C1 segment of cervical spinal cord (tissue), 14 donors: ENCODE measurements at places on chromosomes 13 and 19.

- no peak for DNase-seq
These were observed 73.4 kb downstream of the RUBCNL start for GRCh38 chr13:46313432-46314257.

- DNase-seq: no peak
These were observed 52.0 kb downstream of the TDRD3 start for GRCh38 chr13:60448907-60449510.

- no peak for DNase-seq
These were observed 257.7 kb downstream of the SLITRK6 start for GRCh38 chr13:85541476-85541875.

- no peak for DNase-seq
These were observed 1519.2 kb downstream of the EFNB2 start for GRCh38 chr13:105016266-105016665.

GRCh38 chr13:66623129-66623820, 606.9 kb downstream of the PCDH9 start:
- no peak for DNase-seq

GRCh38 chr13:72692884-72693514, 34.4 kb downstream of the MZT1 start:
- no peak for DNase-seq

DNA sequence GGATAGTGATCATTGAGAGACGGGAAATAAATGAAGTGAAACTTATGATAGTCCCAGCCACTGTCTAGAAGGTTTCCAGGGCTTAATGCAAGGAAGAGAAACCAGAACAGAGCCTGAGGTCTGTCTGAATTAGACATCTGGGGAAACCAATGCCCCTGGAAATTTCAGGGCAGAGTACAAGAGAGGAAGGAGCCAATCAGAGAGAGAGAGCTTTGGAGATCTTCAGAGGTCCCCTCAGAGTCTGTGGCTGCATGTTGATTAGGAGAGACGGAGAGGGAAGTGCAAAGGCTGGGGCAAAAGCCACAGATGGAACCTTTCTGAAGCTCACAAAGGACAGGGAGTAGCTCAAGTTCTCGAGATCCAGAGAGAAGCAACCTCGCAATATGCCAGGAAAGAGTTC, 378.0 kb downstream of the DNAJC15 start:
- no peak for DNase-seq

DNA sequence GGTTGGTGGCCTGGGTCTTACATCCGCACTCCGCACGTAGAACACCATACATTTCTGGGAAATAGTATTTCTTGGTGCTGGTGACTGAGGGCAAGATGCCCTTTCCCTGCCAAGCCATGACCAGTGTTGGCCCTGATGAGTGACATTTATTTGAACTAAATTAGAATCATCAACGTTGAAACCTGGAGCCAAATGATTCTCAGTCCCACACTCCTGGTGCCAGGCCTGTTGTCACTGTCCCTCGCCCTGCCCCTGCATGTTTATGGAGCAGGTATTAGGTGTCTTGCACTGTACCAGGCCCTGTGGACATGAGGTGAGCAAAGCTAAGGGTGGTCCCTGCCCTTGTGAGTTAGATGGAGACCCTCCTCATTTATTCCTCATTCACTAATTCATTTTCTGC, 5.8 kb downstream of the CHST8 start:
- DNase-seq: no peak

GRCh38 chr19:17866312-17866963, 5.3 kb upstream of the SLC5A5 start:
- DNase-seq: no peak

GRCh38 chr13:26186995-26187394, 35.1 kb downstream of the RNF6 start:
- no peak for DNase-seq

DNA sequence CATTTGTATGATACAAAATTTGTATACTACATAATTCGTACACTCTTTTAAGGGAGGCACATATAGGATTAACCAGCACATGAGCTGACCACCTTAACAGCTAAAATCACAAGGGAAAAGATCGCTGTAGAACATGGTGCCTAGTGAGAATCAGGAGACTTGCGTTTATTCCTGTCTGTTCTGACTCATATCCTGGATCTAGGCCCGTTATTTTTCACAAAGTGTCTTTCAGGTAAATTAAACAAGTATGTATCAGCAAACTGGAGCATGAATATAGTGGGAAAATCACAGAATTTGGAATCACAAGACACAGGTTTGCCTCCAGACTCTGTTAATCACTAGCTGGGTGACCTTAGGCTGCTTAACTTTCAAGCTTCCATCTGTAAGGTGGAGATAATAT, 47.5 kb upstream of the ESD start:
- no peak for DNase-seq

DNA sequence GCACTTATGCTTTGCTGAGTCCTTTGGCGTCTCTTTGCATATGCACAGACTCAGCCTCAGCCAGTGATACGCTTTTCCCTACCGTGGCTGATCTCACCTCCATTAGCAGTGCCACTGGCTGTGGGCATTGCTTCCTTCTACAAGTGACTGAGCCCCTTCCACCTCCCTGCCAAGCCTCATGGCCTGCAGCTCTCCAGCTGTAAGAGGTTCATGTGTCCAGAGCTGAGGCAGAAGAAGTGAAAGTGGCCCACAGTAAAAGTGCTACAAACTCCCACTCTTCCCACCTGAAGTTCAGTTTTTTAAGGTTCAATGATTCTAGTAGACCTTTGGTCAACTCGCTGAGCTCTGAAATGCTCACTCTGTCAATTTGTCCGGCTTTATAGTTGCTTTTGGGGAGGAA, 44.7 kb downstream of the SMARCA4 start:
- no peak for DNase-seq

- no peak for DNase-seq
These were observed 53.4 kb downstream of the FLT3 start for GRCh38 chr13:28046981-28047380.

- DNase-seq: no peak
These were observed 17.1 kb downstream of the SHISA7 start for GRCh38 chr19:55426042-55426441.

DNA sequence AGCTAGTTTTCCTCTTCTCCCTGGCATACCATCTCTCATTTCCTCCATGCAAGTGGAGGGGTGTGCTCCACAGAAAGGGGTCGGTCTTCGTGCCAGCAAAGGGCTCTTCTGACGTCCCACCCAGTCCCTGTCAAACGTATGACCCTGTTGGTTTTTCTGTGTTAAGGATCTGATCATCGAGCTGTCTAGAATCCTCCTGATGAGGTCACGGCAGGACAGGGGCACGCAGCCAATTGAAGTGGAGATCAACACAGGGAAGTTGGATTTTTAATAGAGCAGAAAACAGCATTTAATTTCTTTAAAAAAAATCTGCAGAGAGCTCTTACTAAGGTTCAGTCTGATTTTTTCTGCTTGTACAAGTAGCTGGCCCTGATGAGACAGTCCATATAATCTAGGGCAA, 339.4 kb downstream of the TEX29 start:
- DNase-seq: no peak

GRCh38 chr19:2240881-2241760, 4.5 kb downstream of the SF3A2 start:
- no peak for DNase-seq

DNA sequence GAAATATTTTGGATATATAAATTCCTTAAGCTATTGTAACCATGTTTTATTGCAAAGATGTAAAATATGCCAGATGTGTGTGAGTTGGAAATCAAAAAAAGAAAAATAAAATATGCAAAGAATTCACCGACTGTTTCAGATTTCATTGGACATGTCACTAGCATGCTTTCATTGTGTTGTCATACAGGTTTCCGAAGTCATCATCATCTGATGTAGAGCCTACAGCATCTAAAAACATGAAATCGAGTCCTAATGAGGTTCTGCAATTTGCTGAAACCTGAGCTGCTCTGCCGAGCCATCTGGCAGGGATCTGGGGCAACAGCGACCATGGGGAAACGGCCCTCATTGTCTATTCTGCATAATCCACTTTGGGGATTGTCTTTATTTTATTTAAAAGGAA, 196.1 kb upstream of the MAB21L1 start:
- DNase-seq: no peak

DNA sequence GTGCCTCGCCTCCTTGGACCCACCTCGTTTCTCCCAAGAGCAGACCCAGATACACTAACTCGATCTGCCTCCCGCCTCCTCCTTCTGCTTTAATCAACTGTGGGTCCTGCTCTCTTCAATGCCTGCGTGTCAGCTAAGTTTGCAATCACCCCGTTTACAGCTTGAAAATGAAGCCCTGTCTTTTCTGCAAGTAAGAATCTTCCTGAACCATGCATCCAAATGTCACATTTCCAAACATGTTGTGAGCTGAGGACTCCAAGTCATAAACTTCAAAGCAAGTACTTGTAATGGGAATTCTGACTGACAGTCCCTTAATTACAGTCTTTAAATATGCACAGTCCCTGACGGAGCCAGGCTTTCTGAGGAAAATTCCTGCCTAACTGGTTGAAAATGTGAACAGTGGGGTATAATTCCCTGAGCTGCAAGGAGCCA, 154.9 kb upstream of the UQCRFS1 start:
- DNase-seq: no peak

DNA sequence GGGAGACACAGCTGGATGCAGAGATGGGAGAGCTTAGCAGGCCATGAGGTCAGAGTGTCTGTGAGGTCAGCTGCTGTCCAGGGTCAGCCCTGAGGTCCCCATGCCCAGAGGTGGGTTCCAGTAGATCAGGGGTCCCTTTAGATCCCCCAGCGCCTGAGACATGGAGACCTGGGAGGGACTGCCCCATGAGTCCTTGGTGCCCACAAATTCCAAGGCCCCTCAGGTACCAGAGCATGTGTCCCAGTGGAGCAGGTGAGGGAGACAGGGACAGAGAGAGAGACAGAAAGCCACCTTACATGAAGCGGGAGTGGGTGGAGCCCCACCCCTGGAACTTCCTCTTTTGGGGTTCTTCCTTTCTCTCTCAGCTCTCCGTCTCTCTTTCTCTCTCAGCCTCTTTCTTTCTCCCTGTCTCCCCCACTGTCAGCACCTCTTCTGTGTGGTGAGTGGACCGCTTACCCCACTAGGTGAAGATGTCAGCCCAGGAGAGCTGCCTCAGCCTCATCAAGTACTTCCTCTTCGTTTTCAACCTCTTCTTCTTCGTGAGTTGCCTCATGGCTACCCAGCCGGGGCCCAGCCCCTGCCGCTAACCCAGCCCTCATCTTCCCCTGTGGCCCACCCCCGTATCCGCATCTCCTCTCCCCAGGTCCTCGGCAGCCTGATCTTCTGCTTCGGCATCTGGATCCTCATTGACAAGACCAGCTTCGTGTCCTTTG, at the start of gene CD37:
CD37 (plus strand) TSS at position 336 of the 713 bp plus-strand sequence; CDS start at position 471, 135 bp downstream.
- no peak for DNase-seq

DNA sequence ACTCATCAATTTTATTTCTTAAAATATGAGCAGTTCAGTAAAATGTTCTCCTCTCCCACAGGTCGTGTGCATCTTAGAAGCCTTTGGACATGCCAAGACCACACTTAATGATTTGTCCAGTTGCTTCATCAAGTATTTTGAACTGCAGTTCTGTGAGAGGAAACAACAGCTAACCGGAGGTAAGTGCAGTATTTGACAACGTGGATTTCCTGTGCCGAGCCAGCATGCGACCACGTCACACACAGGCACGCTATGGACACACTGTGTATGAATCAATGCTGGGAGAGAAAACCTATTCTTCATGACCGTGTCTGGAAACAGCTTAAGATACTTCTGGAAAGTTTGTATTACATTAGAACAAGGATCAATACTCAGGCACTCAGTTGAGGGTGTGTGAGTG, 268.5 kb downstream of the MYO16 start:
- no peak for DNase-seq

DNA sequence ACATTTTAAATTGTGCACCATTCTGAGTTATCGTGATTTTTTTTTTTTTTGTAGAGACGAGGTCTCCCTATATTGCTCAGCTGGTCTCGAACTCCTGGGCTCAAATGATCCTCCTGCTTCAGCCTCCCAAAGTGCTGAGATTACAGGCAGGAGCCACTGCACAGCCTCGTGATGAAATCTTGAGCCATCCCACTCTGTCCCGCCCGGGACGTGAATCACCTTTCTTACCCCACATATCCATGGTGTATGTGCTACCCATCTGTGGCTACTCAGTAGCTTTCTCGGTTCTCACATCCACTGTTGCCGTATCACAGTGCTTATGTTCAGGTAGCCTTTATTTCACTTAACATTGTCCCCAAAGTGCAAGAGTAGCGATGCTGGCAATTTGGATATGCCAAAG, 26.5 kb downstream of the PAK4 start:
- DNase-seq: no peak

DNA sequence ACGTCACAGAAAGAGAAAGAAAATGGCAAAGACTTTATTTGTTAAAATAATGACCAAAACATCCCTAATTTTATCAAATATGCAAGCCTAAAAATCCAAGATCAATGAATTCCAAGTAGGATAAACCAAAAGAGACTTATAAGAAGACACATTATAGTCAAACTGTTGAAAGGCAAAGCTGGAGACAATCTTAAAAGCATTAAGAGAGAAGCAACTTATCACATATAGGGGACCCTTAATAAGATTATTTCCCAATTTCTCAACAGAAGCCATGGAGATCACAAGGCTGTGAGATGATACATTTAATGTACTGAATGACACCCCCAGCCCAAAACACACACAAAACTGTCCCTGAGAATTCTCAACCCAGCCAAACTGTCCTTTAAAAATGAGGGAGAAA, 228.7 kb downstream of the COG6 start:
- DNase-seq: no peak

DNA sequence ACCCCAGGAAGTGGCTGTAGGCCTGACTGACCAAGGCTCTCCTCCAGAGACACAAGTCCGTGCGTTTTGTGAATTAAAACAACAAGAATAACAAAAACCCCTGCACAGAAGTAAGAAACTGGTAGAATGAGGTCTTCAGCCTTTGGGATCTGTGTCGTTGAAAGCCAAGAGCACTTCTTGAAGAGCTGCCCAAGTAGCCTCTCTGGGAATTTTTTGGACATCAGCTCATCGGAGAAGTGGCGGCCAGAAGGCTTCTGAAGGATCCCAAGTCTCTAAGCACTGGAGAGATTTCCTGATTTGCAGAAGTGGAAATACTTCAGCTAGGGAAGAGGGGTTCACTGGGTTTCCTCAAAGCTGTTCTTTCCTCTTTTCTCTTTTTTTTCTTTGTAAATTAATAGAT, 100.4 kb upstream of the ZNF536 start:
- no peak for DNase-seq

DNA sequence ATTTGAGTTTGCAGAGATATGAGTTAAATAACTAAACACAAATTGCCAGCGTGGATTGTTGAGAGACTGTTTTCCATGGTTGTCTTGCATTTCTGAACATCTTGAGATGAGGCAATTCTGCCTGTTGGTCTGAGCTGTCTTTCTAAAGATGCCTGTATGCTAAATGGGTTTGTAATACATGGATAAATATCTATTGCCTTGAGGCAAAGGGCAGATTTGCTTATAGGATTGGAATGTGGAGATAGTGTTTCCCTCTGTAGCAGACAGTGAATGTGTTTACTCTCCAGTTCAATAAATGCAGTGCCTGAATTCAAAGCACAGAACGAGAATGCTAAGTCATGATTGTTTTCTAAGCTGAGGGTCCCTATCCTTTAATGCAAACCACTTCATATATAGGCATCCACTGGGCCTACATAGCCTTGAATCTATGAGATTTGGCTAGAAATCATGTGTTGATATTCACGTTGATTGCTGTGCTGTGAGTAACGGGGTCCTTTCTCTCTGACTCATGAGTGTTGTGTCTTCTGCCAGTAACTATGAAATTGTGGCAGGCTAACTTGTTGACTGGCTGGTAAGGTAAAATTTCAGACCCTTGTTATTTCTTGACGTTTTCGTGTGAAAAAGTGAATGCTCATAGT, 2554.8 kb downstream of the PCDH9 start:
- no peak for DNase-seq
